ENCODE measurements at places on chromosomes 1 and 21.

- DNase-seq: no peak
Measured at GRCh38 chr1:59364037-59364436, 67.1 kb downstream of the FGGY start.

GRCh38 chr21:42172596-42173483, 46.1 kb upstream of the ABCG1 start:
- no peak for DNase-seq

- DNase-seq: no peak
Measured at GRCh38 chr1:232484856-232485255, 145.1 kb downstream of the SIPA1L2 start.

- no peak for DNase-seq
Measured at GRCh38 chr1:30185313-30185712, 538.1 kb downstream of the MATN1 start.

DNA sequence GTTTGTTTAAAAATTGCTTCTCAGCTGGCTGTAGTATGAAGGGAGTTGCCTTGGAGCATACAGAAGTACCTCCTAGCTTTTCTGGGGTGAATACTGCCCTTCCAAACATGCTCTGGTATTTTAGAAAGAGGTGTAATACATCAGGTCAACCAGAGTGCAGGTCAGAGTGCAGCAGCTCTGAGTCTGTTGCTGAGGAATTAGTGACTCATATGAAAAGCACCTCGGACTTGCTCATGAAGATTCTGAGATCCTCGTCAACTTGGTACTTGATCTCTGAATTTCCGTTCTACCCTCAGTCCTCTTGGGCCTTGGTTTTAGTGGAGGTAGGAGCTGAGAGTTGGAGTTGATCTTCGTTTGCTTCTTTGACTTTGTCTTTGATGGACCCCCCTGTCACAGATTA, 67.3 kb downstream of the NOS1AP start:
- DNase-seq: no peak

DNA sequence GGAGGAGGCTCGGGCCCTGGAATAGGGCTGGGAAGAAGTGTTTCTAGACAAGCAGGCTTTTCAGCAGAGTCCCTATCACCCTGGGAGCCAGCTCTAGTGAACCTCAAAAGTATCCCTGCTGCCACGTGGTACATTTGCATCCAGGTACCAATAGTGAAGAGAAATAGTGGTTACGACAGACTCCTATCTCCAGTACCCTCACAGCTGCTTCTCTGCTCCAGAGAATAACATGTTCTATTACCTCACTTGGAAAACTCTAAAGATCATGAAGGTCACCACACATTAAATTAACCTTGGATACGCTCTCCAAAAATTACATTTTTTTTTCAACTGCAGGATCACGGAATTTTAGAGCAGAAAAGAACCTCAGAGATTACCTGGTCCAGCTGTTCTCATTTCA, 230.4 kb upstream of the PLD5 start:
- no peak for DNase-seq

- DNase-seq: no peak
Measured at GRCh38 chr1:218501161-218501560, 156.0 kb downstream of the TGFB2 start.

GRCh38 chr1:44785501-44786137, 2.4 kb downstream of the BEST4 start:
- no peak for DNase-seq

GRCh38 chr1:94666797-94667196, 125.2 kb upstream of the F3 start:
- DNase-seq: no peak

- no peak for DNase-seq
Measured at GRCh38 chr1:61888808-61889207, 146.5 kb downstream of the PATJ start.

DNA sequence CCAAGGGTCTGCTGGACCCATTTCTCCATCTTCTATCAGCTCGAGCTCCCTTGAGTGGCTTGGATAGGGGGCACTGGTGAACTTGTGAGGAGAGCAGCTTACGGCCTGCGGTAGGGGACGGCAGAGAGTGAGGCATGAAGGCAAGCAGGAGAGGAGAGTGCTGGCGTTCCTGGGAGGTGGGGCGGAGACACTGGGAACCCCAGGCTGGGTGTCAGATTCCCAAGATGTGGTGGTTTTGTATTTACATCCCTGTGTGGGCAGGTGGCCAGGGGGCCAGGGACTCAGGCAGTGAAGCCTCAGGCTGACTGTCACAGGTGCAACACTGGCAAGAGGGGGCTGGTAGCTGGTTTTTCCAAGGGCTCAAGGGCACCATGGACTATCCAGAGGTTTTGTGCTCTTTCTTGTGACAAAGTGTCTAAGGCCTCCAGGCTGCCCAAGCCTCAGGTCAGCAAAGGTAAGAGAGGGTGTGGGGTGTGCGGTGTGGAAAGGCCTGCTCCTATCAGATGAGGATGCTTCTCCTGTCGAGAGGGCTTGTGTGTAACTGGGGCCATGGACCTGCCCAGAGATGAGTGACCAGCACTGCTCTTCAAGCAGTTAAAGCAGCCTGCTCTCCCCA, 45.1 kb upstream of the ROR1 start:
- DNase-seq: no peak

DNA sequence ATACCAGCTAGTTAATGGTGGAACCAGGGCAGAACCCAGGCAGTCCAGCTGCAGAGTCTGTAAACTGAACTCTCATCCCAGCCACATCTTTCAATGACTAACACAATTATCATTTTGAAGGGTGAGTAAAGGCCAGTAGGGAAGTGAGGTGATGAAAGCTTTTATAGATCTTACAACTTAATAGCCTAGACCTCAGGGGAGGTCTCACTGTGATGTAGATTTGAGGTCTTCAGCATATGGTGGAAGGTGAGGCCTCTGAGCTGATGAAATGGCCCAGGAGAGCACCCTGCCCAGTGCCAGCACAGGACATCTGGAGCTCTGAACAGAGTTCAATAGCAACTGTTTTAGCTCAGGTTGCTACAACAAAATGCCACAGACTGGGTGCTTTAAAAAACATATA, 44.8 kb upstream of the POU2F1 start:
- DNase-seq: no peak

DNA sequence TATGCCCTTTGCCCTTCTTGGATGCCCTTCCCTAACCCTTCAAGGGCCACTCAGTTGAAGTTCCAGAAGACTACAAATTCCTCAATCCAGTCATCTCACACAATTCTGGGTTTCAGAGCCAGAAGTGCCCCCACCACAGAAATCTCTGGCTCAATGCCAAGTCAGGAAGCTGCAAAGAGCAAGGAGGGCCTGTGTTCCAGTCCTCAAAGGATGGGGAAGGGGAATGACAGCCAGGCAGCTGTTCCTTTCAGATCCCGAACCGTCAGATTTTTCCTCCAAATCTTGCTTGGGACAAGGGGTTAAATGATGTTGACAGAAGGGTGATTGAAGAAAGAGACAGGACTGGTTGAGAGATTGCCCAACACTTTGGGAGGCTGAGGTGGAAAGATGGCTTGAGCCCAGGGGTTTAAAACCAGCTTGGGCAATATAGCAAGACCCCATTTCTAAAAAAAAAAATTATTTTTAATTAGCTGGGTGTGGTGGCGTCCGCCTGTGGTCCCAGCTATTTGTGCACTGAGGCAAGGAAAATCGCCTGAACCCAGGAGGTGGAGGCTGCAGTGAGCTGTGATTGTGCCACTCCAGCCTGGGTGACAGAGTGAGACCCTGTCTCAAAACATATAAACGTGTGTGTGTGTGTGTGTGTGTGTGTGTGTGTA, 716 bp upstream of the HPDL start:
- no peak for DNase-seq

GRCh38 chr21:24823247-24823646, 784.0 kb downstream of the MRPL39 start:
- DNase-seq: no peak

DNA sequence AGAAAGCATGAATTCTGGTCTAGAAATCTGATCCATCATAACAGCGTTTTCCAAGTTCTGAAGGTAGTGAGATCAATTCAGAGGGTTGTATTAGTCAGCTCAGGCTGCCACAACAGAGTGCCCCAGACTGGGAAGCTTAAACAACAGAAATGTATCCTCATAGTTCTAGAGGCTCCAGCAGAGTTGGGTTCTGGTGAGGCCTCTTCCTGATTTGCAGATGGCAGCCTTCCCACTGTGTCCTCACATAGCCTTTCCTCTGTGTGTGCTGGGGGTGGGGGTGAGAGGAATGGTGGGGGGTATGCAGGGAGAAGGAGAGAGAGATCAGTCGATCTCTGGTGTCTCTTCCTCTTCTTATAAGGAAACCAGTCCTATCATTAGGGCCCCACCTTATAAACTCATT, 15.1 kb downstream of the ZBTB8B start:
- no peak for DNase-seq

- no peak for DNase-seq
Measured at GRCh38 chr21:15894596-15894995, 164.8 kb downstream of the USP25 start.

- DNase-seq: no peak
Measured at GRCh38 chr1:160963521-160963920, 8.9 kb upstream of the ITLN2 start.

DNA sequence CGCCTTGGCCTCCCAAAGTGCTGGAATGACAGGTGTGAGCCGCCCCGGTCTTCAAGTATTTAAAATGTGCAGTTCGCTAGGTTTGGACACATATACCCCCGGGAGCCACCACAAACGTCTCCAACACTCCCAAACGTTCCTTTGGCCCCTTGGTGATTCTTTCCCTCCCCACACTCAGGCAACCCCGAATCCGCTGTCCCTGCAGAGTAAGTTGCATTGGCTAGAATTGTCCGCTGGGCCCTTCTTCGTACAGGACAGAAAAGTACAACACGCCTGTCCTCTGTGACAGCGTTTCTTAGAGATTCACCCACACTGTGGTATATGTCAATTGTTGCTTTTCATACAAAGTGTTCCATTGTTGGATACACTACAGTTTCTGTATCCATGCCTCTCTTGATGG, 3.2 kb upstream of the PERM1 start:
- no peak for DNase-seq

GRCh38 chr1:34696981-34697380, 57.9 kb upstream of the GJB5 start:
- DNase-seq: no peak

- DNase-seq: no peak
Measured at GRCh38 chr1:196148367-196148970, 459.8 kb downstream of the KCNT2 start.

- no peak for DNase-seq
Measured at GRCh38 chr1:88787023-88787903, 103.2 kb downstream of the PKN2 start.

DNA sequence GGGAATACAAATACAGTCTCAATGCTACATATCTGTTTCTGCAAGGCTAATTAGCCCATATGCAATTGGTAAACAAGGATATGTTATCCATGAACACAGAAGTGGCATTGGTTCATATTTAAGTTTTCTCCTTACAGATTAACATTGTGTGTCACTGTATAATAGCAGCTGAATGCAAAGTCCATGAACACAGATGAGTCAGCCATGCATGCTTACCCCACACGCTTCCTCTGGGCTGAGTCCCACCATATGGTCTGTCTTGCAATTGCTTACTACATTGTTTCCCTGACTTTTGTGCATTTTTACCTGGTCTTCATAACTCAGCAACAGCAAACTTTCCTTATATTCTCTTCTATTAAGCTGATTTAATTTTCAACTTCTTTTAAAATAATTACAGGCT, 41.5 kb upstream of the TSNAX start:
- no peak for DNase-seq

GRCh38 chr1:156571261-156571852, 1.0 kb downstream of the IQGAP3 start:
- no peak for DNase-seq

GRCh38 chr1:213571843-213572242, 415.9 kb upstream of the PROX1 start:
- no peak for DNase-seq

DNA sequence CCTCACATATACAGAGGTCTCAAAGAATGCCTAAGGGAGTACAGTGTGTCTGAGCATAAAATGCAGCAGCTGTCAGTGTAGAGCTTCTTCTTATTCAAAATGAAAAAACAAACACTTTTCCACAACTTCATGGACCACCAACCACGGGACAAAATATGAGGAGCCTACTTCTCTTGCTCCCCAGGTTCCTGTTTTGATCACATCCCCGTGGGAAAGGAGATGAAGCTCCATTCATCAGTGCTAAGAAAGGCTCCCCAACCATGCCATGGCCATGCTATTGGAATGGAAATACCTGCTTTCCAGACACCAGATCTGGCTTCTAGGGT, 383 bp downstream of the CD48 start:
- DNase-seq: no peak

DNA sequence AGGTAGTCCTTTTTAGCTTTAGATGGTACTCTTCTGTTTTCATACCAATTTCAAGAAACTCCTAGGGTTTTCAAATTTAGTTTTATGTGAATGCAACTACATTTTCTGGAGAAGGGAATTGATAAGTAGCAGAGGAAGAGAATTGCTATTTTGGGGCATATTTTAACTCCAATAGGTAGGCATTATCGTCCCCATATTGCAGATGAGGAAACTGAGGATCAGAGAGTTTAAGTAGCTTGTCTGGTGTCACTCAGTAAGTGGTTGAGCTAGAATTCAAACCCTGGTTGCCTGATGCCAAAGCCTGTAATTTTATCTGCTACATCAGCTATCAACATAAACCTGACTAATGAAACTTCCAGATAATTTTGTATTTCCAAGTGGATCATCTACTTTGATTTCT, 1.9 kb downstream of the NFYC start:
- no peak for DNase-seq

GRCh38 chr1:161086457-161086856, 2.9 kb downstream of the NECTIN4 start:
- DNase-seq: no peak

- no peak for DNase-seq
Measured at GRCh38 chr1:158161446-158161845, 19.2 kb upstream of the CD1D start.

DNA sequence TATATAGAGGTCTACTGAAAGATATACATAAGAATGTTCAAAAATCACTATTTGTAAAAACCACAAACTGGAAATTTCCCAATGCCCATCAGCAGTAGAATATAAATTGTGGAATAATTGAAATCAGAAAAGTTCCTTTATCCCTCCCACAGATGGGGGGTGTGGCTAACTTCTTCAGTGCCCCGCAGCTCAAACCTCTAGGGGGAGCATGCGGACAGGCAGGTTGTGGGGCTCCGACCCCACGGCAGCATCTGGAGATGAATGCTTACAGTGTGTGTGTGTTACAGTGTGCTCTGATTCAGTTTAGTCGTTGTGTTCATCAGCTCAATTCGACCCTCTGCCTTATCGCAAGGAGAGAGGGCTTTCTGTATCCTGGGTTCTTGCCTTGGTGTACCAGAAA, 262.1 kb upstream of the LRRC7 start:
- DNase-seq: no peak

- no peak for DNase-seq
Measured at GRCh38 chr1:80827666-80828065, 973.1 kb upstream of the ADGRL2 start.

All from activated T-cell treated with anti-CD3 and anti-CD28 coated beads, Interleukin-2, amount 50 U/mL, for 24 hours (primary cell).